ENCODE measurements at places on chromosomes 4 and X. TPM values are rescaled to one million over a fixed set of nuclear protein-coding genes. Genes with fewer than 3 reads are reported as not detected.

- DNase-seq = no peak
These were observed 150.8 kb upstream of the DIPK2B start for GRCh38 chrX:45351478-45351877.

- no peak for DNase-seq
These were observed 305.7 kb upstream of the NOCT start for GRCh38 chr4:138709859-138710258.

CSAG2 gene
- 0.61 TPM for total RNA-seq

- no peak for DNase-seq
These were observed 1.3 kb downstream of the TCEAL8 start for GRCh38 chrX:103253608-103254007.

DNA sequence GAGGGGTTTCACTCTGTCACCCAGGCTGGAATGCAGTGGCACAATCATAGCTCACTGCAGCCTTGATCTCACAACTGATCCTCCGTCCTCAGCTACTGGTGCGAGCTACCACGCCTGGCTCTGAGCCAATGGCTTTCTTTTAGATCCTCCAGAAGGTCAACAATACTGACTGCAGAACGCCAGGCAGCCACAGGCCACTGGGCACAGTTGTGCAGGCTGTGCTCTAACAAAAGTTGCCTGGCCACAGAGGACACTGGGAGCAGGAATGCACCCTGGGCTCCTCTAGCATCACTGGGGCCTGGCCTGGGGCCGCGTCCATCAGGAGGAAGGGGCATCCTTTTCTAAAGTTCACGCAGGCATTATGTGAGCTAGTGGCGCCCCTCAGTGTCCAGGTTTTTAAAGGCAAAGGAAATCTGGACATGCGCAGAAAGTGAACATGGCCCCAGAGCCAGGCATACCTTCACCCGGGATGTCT is 14.9 kb upstream of the PORCN start:
- no peak for DNase-seq

UNC5C gene
- not detected for total RNA-seq

- no peak for DNase-seq
These were observed 65.8 kb downstream of the SCML2 start for GRCh38 chrX:18288716-18289115.

GRCh38 chrX:76184276-76184675 is 11.4 kb downstream of the PBDC1 start:
- DNase-seq = no peak

PPBP gene
- not detected for total RNA-seq

DNA sequence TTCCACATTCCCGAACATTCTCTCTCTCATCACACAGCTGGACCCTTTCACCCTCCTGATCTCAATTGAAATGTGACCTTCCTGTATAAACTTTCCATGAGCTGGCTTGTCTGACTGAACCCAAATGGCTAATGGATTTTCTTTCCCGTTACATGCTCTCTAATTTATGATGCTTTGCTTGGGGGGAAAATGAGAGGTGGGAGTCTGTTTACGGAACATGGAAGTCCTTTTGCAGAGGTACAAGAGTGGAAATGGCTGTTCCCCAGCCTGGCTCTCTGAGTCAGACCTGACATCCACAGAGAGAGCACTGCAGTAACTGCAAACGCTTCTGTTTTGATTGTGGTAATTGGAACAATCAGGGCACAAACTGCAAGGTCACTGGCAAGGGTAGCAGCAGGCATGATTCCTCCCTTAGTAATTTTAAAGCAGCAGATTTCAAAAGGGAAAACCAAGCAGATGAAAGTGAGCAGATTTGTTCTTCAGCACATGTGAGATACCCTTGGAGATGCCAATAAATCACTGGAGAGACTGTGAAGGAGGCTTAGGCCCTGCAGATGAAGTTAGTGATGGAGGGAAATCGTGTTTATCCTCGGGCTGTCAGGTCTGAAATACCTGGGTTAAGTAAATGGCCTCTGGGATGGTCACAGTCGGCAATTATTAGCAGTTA is 83.9 kb downstream of the SNCA start:
- DNase-seq = no peak

GRCh38 chr4:56469489-56470210 is 2.2 kb downstream of the SRP72 start:
- no peak for DNase-seq

ARHGAP36 gene
- not detected for total RNA-seq

TCP11X1 gene
- not detected for total RNA-seq

GRCh38 chr4:183936047-183936446 is 30.9 kb downstream of the STOX2 start:
- no peak for DNase-seq

SPACA5 gene
- not detected for total RNA-seq

DNA sequence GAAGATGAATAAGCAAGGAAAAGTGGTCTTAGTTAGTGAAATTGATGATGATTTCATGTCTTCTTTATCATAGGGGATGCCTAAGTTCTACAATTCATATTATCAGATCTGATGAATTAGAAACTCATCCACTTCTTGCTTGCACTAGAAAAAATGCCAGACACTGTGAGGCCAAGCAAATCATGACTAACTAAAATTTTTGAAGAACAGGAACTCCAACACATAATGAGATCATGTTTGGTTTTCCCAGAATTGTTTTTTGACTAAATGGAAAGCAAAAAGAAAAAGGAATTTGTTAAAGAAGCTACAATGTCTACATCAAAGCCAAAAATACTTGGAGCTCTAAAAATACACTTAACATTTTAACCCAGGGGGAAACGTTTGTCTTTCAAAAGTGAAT is 120.4 kb downstream of the ARSF start:
- no peak for DNase-seq

RGN gene
- total RNA-seq = not detected

DNA sequence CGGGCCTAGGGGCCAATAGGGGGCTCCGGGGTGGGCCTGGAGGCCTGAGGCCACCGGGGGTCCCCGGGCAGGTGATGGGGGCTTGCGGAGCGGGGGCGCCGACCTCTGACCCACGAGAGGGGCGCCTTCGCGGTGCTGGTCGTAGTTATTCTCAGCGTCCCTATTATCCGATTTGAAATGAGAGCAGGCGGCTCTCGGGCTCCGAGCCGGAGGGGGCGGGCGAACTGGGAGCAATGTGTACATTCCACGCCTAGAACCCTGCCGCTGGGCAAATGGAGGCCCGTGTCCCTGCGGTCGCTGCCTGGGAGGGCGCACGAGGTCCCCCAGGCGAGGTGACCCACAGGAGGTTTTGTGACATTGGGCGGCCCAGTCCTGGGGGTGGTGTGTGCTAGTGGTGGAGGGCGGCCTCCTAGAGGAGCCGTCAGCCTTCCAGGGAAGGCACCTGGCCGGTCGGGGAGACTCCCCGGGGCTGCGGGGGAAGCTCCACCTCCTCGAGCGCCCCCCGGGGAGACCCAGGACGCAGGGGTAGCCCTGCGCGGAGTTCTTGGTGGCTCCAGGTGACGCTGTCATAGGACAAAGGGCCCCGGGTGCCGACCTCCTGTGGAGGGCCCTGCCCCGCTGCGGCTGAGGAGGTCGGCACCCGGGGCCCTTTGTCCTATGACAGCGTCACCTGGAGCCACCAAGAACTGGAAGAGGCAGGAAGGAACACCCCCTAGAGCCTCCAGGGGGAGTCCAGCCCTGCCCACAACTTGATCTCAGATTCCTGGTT is 102.6 kb upstream of the PRKX start:
- DNase-seq = peak; percentile 65

DNA sequence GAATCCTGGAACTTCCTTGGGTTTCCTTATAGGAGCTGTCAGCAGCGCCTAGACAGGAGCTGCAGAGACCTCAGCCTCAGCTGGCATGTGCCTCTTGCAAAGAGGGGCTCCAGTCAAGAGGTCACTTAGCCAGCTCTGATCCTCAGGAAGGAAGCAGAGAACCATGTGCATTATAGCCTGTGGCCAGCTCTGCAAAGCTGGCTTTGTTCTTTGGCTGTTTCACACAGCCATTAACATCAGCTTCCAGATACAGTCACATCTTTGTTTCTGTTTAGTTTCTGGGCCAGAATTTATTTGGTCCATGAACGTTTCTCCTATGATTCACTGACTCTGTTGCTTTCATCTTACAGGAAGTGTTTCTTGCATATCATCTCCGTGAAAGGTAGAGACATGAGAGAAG is 92.4 kb downstream of the CC2D2A start:
- DNase-seq = no peak

GRCh38 chrX:10677490-10677889 is 57.1 kb upstream of the MID1 start:
- DNase-seq = no peak

DNA sequence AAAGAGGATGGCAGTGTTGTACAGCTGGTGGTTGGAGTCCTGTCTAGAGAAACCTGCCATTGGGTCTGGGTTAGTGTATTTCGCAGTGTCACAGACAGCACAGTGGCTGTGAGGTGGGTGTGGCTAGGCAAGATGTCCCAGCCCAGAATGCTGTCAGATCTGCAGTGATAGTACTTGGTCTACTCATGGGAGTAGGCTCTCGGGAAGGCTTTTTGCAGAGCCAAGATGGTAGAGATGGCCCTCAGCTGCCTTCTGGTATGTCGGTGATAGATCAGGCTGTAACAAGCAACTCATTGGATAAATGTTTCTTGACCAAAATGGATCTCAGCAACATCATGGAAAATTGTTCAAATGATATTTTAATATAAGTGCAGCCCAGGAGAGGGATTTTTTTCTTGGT is 84.3 kb upstream of the WDR1 start:
- no peak for DNase-seq

DNA sequence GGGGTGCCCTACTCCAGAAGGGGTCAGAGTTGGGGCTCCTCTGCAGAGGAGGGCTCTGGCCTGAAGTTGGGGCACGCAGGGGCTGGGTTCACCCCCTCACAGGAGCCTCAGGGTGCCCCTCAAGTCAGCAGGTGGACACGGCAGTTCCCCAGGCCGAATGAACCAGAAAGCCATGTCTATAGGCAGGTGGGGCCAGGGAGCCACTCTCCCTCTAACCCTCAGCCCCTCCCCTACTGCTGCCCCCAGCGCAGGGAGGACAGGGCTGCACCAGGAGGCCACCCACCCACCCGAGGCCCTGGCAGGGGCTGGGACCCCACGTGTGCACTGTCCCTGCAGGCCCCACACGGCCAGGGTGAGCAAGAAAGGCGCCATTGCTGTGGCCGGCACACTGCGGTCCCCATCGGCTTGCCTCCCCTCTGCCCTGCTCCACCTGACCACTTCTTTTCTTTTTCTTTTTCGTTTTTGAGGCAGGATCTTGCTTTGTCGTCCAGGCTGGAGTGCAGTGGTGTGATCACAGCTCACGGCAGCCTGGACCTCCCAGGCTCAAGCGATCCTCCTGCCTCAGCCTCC is 83.8 kb downstream of the FAM53A start:
- DNase-seq = no peak

GRCh38 chrX:10756441-10756840 is 136.1 kb upstream of the MID1 start:
- no peak for DNase-seq

DNA sequence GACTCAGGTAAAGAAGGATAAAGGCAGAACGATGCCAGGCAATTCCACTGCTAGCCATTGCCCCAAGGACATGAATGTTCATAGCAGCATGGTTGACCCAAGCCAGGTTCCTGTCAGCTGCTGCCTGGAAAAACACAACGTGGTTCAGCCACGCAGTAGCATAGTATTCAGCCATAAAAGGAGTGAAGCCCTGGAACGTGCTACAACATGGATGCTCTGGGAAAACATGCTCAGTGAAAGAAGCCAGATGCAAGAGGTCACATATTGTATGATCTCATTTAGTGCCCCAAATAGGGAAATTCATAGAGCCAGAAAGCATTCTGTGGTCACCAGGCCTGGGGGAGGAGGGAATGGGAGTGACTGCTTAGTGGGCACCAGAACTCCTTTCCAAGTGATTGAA is 129.8 kb downstream of the GPR143 start:
- DNase-seq = no peak

- DNase-seq = no peak
These were observed 423.8 kb upstream of the FRG1 start for GRCh38 chr4:189516902-189517301.

GRCh38 chr4:72352711-72353110 is 216.3 kb downstream of the ADAMTS3 start:
- no peak for DNase-seq

DNA sequence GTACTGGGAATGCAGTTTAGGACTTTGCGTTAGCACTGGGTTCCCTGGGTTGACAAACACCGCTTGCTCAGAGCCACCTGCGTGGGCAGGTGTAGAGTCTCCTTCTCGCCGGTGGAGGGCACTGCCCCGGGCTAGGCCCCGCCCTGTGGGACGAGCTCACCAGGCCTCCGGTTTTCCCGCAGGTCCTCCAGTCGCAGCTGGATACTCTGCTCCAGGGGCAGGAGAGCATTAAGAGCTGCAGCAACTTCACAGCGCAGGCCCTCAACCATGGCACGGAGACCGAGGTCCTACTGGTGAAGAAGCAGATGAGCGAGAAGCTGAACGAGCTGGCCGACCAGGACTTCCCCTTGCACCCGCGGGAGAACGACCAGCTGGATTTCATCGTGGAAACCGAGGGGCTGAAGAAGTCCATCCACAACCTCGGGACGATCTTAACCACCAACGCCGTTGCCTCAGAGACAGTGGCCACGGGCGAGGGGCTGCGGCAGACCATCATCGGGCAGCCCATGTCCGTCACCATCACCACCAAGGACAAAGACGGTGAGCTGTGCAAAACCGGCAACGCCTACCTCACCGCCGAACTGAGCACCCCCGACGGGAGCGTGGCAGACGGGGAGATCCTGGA is 49.2 kb upstream of the MND1 start:
- DNase-seq = no peak

RRH gene
- total RNA-seq = not detected

GAGE12F gene
- total RNA-seq = not detected

MCUB gene
- 110 TPM for total RNA-seq

DNA sequence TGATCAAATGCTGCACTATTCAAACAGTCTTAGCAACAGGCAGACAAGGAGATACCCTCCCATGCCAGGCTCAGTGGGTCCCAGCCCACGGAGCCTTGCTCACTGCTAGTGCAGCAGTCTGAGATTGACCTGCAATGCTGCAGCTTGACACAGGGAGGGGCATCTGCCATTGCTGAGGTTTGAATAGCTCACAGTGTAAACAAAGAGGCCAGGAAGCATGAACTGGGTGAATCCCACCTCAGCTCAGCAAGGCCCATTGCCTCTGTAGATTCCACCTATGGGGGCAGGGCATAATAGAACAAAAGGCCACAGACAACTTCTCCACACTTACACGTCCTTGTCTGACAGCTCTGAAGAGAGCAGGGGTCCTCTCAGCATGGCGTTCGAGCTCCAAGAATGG is 26.6 kb upstream of the ZXDB start:
- DNase-seq = no peak

Measured in activated naive CD8-positive, alpha-beta T cell treated with anti-CD3 and anti-CD28 coated beads, Interleukin-2, amount 10 ng/mL, durations not matched to agents 7 days and 5 days (primary cell).